ENCODE measurements at places on chromosomes 7 and 10.
A peak's percentile ranks its signal among the peaks of the same experiment; 100 is the strongest.

- DNase-seq, result no peak
These were observed 22.5 kb downstream of the CTBP2 start for GRCh38 chr10:125137601-125138438.

DNA sequence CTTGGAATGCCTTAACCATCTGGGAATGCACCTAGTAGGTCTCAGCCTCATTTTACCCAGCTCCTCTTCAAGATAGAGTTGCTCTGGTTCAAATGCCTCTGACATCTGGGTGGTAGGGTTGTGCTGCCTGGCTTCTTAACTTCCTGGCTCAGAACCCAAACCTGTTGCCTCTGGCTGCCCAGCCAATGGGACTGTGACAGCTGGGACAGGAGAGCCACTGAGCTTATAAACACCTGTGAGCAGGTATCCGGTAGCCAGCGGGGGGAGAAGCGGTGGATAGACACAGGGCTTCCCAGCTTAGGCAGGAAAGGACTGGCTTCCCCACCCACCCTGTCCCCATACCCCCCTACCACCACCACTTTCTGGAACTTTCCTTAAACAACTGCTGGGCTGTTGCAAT is 115.8 kb upstream of the CARD11 start:
- DNase-seq, result peak; percentile 40

GRCh38 chr10:79372871-79373270 is 25.6 kb downstream of the PPIF start:
- DNase-seq, result no peak

DNA sequence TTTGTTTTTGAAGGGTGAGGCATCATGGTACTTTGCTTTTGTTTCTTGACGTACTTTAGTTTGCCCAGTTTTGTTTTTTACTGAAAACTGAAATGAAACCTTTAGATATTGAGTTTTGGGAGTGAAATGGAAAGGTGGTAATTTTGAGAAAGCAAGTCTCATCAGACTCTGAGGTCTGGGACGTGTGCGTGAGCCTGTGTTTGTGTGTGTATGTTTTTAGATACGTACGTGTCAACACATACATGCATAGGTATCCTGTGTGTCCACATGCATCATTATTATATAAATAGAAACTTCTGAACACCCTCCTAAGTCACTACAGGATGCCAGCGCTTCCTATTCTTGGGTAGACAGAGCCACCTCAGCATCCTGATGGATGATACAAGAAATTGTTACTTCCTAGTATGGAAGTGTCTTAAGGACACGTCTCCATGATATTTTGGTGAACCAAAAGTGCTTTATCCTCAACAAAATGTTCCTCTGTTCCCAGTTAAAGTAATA is 47.8 kb downstream of the PROSER2 start:
- DNase-seq, result no peak

DNA sequence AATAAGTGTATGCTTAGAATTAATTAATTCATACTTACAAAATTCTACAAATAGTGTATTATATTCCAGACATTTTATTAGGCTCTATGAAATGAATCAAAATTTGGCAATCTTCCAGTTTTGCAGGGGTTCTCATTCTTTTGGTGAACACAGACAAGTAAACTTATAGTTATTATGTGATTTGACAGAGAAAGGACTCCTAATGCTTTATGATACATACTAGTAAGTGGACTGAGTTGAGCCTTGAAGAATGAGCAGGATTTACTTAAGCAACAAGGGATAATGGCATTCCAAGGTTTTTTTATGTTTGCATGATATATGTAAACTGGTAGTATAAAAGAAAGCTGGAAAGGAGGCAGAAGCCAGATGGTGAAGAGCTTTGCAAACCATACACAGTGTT is 145.7 kb upstream of the FERD3L start:
- DNase-seq, result peak; percentile 6

- DNase-seq, result no peak
These were observed 11.0 kb upstream of the TSPAN13 start for GRCh38 chr7:16742547-16742946.

DNA sequence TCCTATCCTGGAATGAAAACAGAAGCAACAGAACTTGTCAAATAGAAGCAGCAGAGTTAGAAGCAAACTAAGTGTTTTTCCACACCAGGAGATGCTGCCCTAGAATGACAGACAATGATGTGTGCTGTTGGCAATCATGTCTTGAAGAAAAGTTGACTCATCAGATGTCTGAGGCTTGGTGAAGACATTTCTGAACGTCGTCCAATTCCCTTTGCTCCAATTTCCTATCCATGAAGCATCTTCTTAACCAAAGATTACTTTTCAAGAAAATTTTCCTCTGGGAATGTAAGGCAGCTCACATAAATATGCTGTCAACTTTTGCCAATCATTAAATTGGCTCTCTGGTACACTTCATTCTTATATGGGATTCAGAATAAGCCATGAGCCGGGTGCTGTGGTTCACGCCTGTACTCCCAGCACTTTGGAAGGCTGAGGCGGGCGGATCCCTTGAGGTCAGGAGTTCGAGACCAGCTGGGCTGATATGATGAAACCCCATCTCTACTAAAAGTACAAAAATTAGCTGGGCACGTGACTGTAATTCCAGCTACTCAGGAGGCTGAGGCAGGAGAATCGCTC is 34.6 kb downstream of the MALSU1 start:
- peak; percentile 87 for DNase-seq

Data from lung (tissue), 17 donors.